GM23338 (cell line): ENCODE measurements at places on chromosomes 11 and 22.

DNA sequence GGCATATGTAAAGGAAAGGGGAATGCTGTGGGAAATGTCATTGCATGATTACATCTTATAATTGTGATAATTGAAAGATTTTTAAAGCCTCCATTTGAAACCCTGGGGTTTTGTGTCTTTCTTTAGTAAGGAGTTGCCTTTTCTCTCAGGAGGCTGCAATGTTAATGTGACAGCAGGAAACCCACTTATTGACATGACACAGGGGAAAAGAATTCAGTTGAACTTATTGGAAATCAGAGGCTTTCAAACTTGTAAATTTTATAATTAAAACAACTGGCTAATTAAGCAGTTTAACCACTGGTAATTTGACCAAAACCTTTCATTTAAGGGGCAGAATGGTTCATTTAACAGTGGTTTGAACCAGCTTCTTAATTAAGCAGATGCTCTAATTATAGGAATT lies 31.2 kb downstream of the MRPL48 start:
- H3K27ac ChIP-seq = peak overlapping the region; percentile 13; the same call in 1 of the 2 replicates
- H3K4me3 ChIP-seq = no peak overlapping the region

- no peak overlapping the region for H3K27ac ChIP-seq
- no peaks in the 10 kb centered on the region for H3K4me1 ChIP-seq
Measured at GRCh38 chr22:35467681-35468434, 67.9 kb downstream of the MCM5 start.

GRCh38 chr11:131888230-131888855 lies 517.9 kb downstream of the NTM start:
- DNase-seq = no peak
- H3K4me3 ChIP-seq = no peak overlapping the region
- no peaks in the 10 kb centered on the region for H3K27me3 ChIP-seq
- 0 out of 2 replicates have a peak overlapping the region, but pooled peaks have one; percentile 39 for H3K27ac ChIP-seq

GRCh38 chr11:131195661-131196517 lies 174.5 kb upstream of the NTM start:
- H3K27ac ChIP-seq = no peak overlapping the region
- no peak overlapping the region for H3K4me3 ChIP-seq
- no peaks in the 10 kb centered on the region for H3K36me3 ChIP-seq
- H3K27me3 ChIP-seq = no peaks in the 10 kb centered on the region

DNA sequence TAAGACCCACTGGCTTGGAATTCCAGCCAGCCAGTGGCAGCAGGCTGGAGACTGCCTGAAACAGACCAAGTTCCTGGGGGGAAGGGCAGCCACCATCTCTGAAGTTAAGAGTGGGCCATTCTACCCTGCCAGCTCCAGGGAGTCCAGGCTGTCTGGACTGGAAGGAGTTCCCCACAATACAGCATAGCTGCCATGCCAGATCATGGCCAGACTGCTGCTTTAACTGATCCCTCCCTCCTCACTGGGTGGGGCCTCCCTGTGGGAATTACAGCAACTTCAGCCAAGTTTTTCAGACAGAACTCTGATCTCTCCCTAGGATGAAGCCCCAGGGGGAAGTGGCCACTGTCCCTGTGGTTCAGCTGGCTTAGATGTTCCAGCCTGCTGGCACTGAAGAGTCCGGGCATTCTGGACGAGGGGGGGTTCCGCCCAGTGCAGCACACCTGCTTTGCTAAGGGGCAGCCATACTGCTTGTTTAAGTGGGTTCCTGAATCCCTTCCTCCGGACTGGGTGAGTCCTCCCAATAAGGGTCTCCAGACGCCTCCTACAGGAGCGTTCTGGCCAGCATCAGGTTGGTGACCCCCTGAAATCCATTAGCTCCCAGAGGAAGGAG lies 455.4 kb downstream of the DLG2 start:
- H3K4me3 ChIP-seq = no peak overlapping the region
- peaks cover 5% of the 10 kb centered on the region for H3K4me1 ChIP-seq
- DNase-seq = no peak

DNA sequence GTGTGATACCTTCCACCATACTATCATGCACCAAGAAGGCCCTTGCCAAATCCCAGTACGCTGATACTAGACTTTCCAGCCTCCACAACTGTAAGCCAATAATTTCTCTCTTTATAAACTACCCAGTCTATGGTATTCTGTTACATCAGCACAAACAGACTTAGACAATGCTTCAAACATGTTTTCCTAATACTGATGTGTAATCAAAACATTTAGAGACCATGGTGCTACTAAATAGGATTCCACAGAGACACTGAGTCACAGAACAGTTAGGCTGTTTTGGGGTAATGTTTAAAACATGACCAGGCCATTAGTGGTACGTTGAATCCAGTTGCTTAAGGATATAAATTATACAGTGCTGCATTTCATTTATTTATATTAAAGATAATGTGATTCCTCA lies 103.7 kb downstream of the PICALM start:
- 0 out of 2 replicates have a peak, but pooled peaks cover 4% of the 10 kb centered on the region for H3K36me3 ChIP-seq
- no peak for DNase-seq
- H3K4me1 ChIP-seq = peaks cover 5% of the 10 kb centered on the region; the same call in 1 of the 2 replicates
- no peak overlapping the region for H3K27ac ChIP-seq

- no peak overlapping the region for H3K4me3 ChIP-seq
- 0 out of 2 replicates have a peak, but pooled peaks cover 2% of the 10 kb centered on the region for H3K36me3 ChIP-seq
- DNase-seq = peak; percentile 56
Measured at GRCh38 chr11:106276859-106277436, 199.5 kb downstream of the AASDHPPT start.

GRCh38 chr22:48278620-48279460 lies 1516.4 kb downstream of the TBC1D22A start:
- no peaks in the 10 kb centered on the region for H3K27me3 ChIP-seq
- DNase-seq = no peak
- peaks cover 5% of the 10 kb centered on the region; the same call in 1 of the 2 replicates for H3K36me3 ChIP-seq
- no peaks in the 10 kb centered on the region for H3K4me1 ChIP-seq

- DNase-seq = no peak
- H3K27ac ChIP-seq = no peak overlapping the region
- no peak overlapping the region for H3K4me3 ChIP-seq
- no peaks in the 10 kb centered on the region for H3K36me3 ChIP-seq
Measured at GRCh38 chr11:117668321-117668751, 128.7 kb downstream of the DSCAML1 start.

GRCh38 chr11:122097419-122098001 lies 18.5 kb downstream of the BLID start:
- no peak overlapping the region for H3K4me3 ChIP-seq
- H3K27ac ChIP-seq = no peak overlapping the region
- no peaks in the 10 kb centered on the region for H3K36me3 ChIP-seq
- DNase-seq = peak; percentile 26

- H3K4me3 ChIP-seq = no peak overlapping the region
- no peaks in the 10 kb centered on the region for H3K4me1 ChIP-seq
- no peaks in the 10 kb centered on the region for H3K27me3 ChIP-seq
- DNase-seq = no peak
- H3K36me3 ChIP-seq = 0 out of 2 replicates have a peak, but pooled peaks cover 4% of the 10 kb centered on the region
- H3K27ac ChIP-seq = no peak overlapping the region
Measured at GRCh38 chr22:49685116-49685515, 142.6 kb downstream of the BRD1 start.

GRCh38 chr11:44519989-44520737 lies 45.3 kb upstream of the CD82 start:
- no peaks in the 10 kb centered on the region for H3K27me3 ChIP-seq
- DNase-seq = peak; percentile 39
- H3K27ac ChIP-seq = no peak overlapping the region
- H3K4me3 ChIP-seq = no peak overlapping the region
- H3K36me3 ChIP-seq = no peaks in the 10 kb centered on the region
- no peaks in the 10 kb centered on the region for H3K4me1 ChIP-seq

DNA sequence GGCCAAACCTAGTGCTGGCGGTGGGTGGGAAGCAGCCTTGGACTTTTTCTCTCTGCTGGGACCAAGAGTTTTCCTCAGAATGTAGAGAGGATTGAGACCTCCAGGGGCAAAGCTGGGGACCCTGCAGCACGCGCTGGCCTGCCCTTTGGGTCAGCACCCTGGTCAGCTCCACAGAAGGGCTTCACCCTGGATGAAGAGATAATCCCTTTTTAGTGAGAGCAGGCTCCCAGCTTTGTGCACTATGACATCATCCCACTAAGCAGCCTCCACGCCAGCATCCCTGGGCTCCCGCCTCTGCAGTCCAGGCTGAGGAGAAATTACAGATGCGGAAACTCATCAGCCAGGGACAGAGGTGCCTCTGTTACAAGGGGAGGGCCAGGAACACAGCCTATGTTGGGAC lies 23.5 kb downstream of the DRICH1 start:
- no peaks in the 10 kb centered on the region for H3K36me3 ChIP-seq
- H3K4me3 ChIP-seq = no peak overlapping the region
- peak; percentile 73 for DNase-seq
- no peaks in the 10 kb centered on the region for H3K4me1 ChIP-seq
- H3K27me3 ChIP-seq = no peaks in the 10 kb centered on the region

- peaks cover 15% of the 10 kb centered on the region for H3K36me3 ChIP-seq
- DNase-seq = no peak
- H3K27ac ChIP-seq = no peak overlapping the region
- no peaks in the 10 kb centered on the region for H3K27me3 ChIP-seq
- no peaks in the 10 kb centered on the region for H3K4me1 ChIP-seq
Measured at GRCh38 chr22:29346659-29347058, 31.2 kb upstream of the RASL10A start.

DNA sequence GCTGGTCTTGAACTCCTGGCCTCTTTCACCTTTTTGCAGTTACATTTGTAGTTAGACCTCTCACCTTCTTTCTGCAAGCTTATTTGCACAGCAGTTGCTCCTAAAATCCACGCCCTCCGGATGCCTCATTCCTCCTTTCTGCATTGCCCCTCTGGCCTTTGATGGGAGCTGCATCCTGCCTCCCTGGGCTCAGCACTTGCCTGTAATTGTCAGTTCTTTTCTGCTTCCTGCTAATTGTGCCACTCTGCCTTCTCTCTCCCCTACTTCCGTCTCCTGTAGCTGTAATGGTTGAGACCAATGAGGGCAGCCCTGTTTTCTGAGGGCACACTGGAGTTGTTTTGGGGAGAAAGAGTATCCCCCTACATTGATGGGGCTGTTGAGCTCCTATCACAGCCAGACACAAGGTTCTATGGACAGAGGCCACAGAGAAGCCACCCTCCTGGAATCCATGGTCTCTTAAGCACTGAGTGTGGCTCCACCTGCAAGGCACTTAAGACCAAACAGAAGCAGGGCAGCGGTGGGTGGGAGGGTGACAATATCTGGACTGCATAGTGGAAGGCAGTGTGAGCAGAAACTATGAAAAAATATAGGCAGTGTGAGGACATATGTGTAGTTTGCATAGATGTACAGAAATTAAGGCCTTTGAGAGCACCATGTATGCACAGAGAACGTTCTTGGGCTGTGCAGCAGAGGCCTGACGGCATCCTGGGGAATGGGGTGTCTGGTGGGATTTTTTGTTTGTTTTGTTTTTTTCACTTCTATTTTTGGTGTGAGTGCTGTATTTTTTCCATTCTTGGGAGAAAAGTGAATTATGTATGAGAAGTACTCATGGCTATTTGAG lies 30.5 kb downstream of the YDJC start:
- H3K4me1 ChIP-seq = no peaks in the 10 kb centered on the region
- no peak for DNase-seq
- peaks cover 12% of the 10 kb centered on the region for H3K36me3 ChIP-seq
- no peak overlapping the region; the same call in 1 of the 2 replicates for H3K27ac ChIP-seq
- H3K27me3 ChIP-seq = no peaks in the 10 kb centered on the region

DNA sequence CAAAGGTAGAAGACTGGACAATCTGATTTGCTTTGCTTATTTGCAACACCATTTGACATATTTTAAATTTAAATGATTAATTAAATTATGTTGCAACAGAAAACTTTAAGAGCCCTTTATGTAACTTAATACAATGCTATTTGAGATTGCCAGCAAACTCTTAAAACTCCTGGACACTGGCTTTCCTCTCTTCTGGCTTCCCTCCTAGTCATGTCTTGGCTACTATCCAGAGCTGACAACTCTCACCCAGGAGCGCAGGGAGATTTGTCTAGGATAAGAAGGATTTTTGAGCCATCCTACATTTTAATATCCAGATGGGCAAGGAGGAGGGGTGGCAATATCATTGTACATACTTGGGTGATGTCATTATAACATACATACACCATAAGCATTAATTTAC lies 134.3 kb downstream of the ELP4 start:
- H3K27me3 ChIP-seq = no peaks in the 10 kb centered on the region
- no peak for DNase-seq
- H3K27ac ChIP-seq = no peak overlapping the region
- no peak overlapping the region for H3K4me3 ChIP-seq
- H3K4me1 ChIP-seq = no peaks in the 10 kb centered on the region

DNA sequence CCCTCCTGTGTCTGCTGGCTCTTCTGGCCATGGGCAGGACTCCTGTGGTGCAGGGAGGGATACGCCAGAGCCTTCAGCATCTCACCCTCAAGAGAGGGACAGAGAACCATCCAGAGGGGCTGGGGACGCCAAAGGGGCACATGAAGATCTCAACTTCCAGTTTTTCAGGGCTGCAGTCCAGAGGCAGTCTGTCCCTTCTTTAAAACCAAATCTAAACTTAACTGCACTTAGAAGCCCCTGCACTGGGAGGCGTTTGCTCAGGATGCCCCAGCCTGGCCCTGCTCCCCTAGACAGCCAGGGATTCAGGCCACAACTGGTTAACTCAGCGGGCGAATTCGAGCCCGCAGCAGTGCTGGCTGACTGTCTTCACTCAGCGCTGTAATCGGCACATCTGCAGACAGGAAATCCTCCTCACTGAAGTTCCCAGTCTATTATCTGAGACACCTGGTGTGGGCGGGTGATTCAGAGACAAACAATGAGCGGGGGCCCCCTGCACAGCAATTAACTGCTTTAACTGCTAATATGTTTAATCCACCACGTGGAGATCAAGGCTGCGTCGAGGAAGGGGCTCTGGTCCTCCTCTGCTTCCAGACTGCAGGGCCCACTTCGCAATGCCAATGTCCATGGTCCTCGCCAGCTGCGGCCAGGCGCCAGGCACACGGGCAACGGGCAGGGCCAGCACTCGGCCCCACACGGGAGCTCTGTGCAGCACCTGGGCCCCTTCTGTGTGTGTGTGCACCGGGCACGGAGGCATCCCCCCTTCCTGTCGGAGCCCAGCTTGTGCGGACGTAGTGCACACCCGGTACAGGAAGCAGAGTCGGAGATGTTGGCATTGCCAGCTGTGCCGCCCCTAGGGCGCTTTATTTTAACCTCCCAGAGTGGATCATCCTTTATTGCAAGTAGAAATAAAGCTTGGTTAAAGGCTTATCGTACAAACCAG lies 36.9 kb upstream of the GNB1L start:
- peaks cover 20% of the 10 kb centered on the region for H3K4me1 ChIP-seq
- no peaks in the 10 kb centered on the region for H3K27me3 ChIP-seq
- H3K4me3 ChIP-seq = no peak overlapping the region
- peak; percentile 90 for DNase-seq
- H3K27ac ChIP-seq = peak overlapping the region; percentile 69; the same call in 1 of the 2 replicates

GRCh38 chr22:43155789-43156188 lies 4.4 kb downstream of the TSPO start:
- H3K27ac ChIP-seq = no peak overlapping the region
- H3K36me3 ChIP-seq = no peaks in the 10 kb centered on the region
- peaks cover 12% of the 10 kb centered on the region for H3K27me3 ChIP-seq
- no peaks in the 10 kb centered on the region for H3K4me1 ChIP-seq
- no peak overlapping the region for H3K4me3 ChIP-seq

- DNase-seq = no peak
- no peaks in the 10 kb centered on the region for H3K27me3 ChIP-seq
- peak overlapping the region; percentile 80; the same call in 1 of the 2 replicates for H3K27ac ChIP-seq
- no peaks in the 10 kb centered on the region for H3K36me3 ChIP-seq
- peaks cover 28% of the 10 kb centered on the region for H3K4me1 ChIP-seq
Measured at GRCh38 chr22:17981497-17981896, 42.9 kb downstream of the MICAL3 start.

GRCh38 chr11:28296426-28296825 lies 188.2 kb downstream of the METTL15 start:
- DNase-seq = no peak
- H3K27ac ChIP-seq = no peak overlapping the region
- no peaks in the 10 kb centered on the region for H3K36me3 ChIP-seq
- H3K4me1 ChIP-seq = no peaks in the 10 kb centered on the region
- H3K27me3 ChIP-seq = no peaks in the 10 kb centered on the region
- no peak overlapping the region for H3K4me3 ChIP-seq
